ENCODE measurements at places on chromosomes 2 and 18. TPM values are rescaled to one million over a fixed set of nuclear protein-coding genes. Genes with fewer than 3 reads are reported as not detected.

The PROKR1 gene
- total RNA-seq, result 0.16 TPM

- H3K4me1 ChIP-seq, result no peaks in the 10 kb centered on the region
- DNase-seq, result no peak
- H3K36me3 ChIP-seq, result peaks cover 3% of the 10 kb centered on the region
- H3K4me3 ChIP-seq, result no peak overlapping the region
- H3K27me3 ChIP-seq, result no peaks in the 10 kb centered on the region
Observed at GRCh38 chr18:68740966-68741365, 26.1 kb upstream of the TMX3 start.

DNA sequence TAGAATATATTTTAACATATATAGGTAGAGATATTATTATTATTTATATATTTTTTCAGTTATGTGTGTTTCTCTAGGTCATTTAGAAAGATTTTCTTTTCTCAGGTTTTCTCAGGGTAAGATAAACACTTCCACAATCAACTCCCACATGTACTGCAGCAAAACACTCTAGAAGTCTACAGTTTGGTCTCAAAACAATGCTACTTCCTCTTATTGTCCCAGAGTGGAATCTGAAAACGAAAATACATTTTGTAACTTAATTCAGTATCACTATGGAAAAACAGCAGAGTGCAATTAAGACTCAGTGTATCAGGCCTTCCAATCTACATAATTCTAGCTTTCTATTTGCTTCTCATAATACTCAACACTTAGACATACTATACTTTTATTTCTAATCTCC, 190.1 kb upstream of the SLC35G4 start:
- no peak for DNase-seq
- no peaks in the 10 kb centered on the region for H3K36me3 ChIP-seq
- H3K27me3 ChIP-seq, result no peaks in the 10 kb centered on the region
- H3K4me3 ChIP-seq, result no peak overlapping the region
- H3K4me1 ChIP-seq, result no peaks in the 10 kb centered on the region

DNA sequence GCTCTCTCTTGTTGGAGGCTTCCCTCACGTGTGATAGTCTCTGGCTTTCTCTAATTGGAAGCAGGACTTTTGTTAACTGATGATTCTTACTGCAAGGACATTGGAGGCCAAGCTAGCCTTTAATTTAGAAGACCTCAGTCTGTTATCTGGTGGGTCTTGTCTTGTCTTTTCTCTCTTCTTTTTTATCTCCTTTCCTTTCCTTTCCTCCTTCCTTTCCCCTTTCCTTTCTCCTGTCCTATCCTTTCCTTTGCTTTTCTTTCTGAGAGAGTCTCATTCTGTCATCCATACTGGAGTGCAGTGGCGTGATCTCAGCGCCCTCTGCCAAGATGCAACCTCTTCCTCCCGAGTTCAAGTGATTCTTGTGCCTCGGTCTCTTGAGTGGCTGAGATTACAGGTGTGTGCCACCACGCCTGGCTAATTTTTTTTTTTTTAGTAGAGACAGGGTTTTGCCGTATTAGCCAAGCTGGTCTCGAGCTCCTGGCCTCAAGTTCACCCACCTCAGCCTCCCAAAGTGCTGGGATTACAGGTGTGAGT, 18.1 kb downstream of the CCNYL1 start:
- peaks cover 5% of the 10 kb centered on the region for H3K36me3 ChIP-seq
- peak overlapping the region; percentile 95 for H3K27ac ChIP-seq
- no peaks in the 10 kb centered on the region for H3K4me1 ChIP-seq
- no peak for DNase-seq
- H3K27me3 ChIP-seq, result no peaks in the 10 kb centered on the region

DNA sequence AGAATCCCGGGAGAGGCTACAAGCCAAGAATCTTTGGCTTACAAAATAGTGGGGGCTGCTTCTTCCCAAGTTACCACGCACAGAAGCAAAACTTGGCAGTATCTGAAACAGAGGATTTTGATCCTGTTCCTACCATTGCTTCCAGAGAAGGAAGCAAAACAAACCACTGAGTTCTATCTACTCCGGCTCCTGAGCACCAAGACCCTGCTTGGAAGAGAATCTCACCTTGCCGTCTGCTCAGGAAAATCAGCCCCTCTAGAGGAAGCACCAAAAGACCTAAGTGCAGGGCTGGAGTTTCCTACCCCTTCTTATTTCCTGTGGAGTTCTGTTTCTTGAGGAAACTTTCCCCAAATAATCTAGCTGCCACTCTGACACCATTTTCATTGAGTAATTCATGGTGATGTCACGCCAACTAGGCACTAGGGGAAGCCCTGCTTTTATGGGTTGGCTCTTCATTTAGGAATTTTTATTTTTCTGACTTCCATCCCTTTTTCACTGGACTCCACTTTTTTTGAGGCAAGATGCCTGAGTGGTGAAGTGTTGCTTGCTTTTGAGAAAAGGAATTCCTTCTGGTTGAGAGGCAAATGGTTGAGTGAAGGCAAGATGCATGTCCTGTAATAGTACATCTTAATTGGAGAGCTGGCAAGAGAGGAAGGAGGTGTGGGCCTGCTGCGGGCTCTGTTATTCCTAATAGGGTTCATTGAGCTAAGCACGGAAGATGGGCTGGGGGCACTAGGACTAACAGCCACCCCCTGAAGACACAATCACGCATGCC, 36.8 kb upstream of the EML4 start:
- H3K36me3 ChIP-seq, result no peaks in the 10 kb centered on the region
- no peak overlapping the region for H3K27ac ChIP-seq
- peaks cover 6% of the 10 kb centered on the region for H3K27me3 ChIP-seq
- no peak overlapping the region for H3K4me3 ChIP-seq
- H3K4me1 ChIP-seq, result peaks cover 31% of the 10 kb centered on the region

GRCh38 chr2:774436-774835, 97.2 kb upstream of the TMEM18 start:
- H3K4me1 ChIP-seq, result peaks cover 40% of the 10 kb centered on the region
- no peak for DNase-seq
- no peaks in the 10 kb centered on the region for H3K36me3 ChIP-seq
- no peaks in the 10 kb centered on the region for H3K27me3 ChIP-seq
- no peak overlapping the region for H3K4me3 ChIP-seq
- H3K27ac ChIP-seq, result peak overlapping the region; percentile 63

- no peaks in the 10 kb centered on the region for H3K27me3 ChIP-seq
- H3K36me3 ChIP-seq, result peaks cover 3% of the 10 kb centered on the region
Observed at GRCh38 chr18:72102412-72102811, 441.7 kb downstream of the CBLN2 start.

GRCh38 chr18:34483198-34483597, 226.9 kb upstream of the DTNA start:
- peaks cover 27% of the 10 kb centered on the region for H3K27me3 ChIP-seq
- no peak for DNase-seq
- no peak overlapping the region for H3K27ac ChIP-seq
- peaks cover 9% of the 10 kb centered on the region for H3K4me1 ChIP-seq
- H3K4me3 ChIP-seq, result no peak overlapping the region
- peaks cover 2% of the 10 kb centered on the region for H3K36me3 ChIP-seq

DNA sequence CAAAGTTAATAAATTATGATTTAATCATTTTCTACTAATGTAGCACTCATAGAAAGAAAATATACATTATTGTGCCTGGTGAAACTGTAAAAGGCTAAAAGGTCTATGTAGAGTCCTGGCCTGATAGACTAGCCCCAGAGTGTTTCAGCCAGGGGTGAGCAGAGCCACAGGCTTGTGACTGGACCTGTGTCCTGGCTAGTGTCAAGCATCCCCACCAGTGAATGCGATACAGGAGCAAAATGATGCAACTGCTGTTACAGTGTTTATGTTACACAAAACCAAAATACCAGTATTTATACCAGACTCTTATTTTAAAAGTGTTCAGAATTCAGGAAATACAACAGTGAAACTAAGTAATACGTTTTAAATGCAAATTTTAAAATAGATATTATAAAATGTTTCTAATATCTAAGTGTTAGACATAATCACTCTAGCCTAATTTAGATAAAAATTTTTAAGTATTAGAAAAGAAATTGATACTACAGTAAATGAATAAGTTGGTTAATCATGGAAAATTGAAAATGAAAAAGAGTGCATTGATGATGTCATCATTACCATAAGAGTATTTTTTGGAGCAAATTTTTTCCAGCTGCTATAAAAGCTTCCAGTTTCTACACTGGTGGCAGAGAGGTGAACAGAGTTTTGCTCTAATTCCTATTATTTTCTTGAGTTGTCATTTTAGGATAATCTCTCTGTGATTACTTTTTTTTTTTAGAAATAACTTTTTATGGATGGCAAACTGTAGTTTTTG, 6.2 kb upstream of the TSPYL6 start:
- H3K27me3 ChIP-seq, result no peaks in the 10 kb centered on the region
- H3K36me3 ChIP-seq, result peaks cover 5% of the 10 kb centered on the region
- no peak overlapping the region for H3K27ac ChIP-seq
- no peak for DNase-seq
- H3K4me1 ChIP-seq, result no peaks in the 10 kb centered on the region

- peaks cover 21% of the 10 kb centered on the region for H3K4me1 ChIP-seq
- H3K27ac ChIP-seq, result no peak within 1 kb of the TSS
- peak within 1 kb of the TSS; percentile 84 for H3K4me3 ChIP-seq
Observed at GRCh38 chr2:45009303-45009927, at the start of gene SIX2. Gene SIX2, minus strand, starts transcription at chr2:45009452. Its CDS starts 342 bp downstream, at chr2:45009110.

The TET3 gene
- total RNA-seq, result 30.3 TPM

DNA sequence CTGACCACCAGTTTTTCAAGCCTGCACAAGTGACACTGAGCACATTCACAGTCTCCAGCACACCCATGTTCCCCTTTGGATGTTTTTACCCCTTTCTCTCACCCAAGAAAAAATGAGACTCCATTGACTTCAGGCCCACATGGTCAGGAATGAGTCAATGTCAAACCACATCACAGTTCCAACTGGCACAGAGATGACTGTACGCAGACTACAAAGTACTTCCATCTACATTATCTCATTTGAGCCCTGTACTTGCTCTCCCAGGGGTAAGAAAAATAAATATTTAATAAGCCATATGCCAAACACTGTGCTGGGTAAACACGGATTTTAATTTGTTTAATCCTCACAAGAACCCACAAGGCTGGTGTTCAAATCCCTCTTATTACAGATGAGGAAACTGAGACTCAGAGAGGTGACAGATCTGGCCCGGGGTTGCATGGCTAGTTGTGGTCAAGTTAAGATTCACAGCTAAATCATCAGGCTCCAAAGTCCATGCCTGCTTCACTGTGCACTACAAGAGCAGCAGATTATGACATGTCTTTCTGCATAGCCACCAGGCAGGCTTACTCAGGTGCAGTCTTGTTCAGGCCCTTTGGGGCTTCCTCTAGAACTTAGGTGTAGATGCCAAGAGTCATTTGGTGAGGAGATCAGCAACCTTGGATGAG, 106.1 kb downstream of the TXNL1 start:
- H3K27me3 ChIP-seq, result no peaks in the 10 kb centered on the region
- DNase-seq, result no peak
- H3K27ac ChIP-seq, result no peak overlapping the region
- no peak overlapping the region for H3K4me3 ChIP-seq

The PNPT1 gene
- 34.5 TPM for total RNA-seq

DNA sequence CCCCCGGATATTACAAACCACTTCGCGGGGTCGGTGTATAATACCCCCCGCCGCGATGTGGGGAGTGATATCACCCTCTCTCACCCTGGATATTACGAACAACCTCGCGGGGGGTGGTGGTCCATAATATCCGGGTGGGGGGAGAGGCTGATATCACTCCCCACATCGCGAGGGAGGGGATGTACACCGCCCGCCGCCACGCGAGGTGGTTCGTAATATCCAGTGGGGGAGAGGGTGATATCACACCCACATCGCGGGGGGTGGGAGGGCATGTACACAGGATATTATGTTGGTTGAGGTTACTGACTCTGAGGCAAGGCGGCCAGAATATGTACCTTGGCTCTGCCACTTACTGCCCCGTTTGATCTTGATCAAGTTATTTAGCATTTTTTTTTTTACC, 14.8 kb upstream of the CWC22 start:
- DNase-seq, result no peak
- H3K36me3 ChIP-seq, result no peaks in the 10 kb centered on the region
- no peak overlapping the region for H3K27ac ChIP-seq
- H3K4me3 ChIP-seq, result no peak overlapping the region
- H3K4me1 ChIP-seq, result no peaks in the 10 kb centered on the region

DNA sequence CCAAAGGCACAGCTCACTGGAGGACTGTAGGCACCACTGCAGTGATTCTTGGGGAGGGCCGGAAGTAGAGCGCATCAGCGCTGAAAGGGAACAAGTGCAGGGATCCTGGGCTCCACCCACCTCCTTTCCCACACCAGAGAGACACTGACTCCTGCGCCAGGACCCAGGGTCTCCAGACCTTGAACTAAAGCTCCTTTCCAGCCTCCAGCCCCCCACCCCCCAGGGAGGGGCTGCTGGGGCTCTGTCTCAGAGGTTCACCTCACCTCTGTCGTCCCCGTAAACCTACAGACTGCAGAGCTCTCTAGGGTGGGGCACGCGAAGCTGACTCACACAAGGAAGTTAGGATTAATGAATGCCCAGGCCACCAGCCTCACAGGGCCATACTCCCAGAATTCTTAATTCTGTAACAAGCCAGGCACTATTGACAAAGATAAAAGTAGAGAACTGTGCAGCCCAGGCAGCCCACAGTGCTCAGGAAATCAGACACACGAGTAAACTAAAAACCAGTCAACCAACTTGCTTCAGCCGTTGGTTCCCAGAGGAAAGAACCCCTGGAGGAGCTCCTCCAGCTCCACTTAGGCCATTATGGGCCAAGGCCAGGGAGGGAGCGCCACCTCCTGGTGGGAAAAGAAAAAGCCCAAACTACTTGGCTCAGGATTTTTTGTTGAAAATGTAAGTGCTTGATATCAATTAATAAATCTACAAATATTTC, 45.1 kb upstream of the ACAA2 start:
- H3K4me1 ChIP-seq, result no peaks in the 10 kb centered on the region
- H3K4me3 ChIP-seq, result no peak overlapping the region
- no peaks in the 10 kb centered on the region for H3K27me3 ChIP-seq
- no peak overlapping the region for H3K27ac ChIP-seq
- no peaks in the 10 kb centered on the region for H3K36me3 ChIP-seq
- peak; percentile 81 for DNase-seq

DNA sequence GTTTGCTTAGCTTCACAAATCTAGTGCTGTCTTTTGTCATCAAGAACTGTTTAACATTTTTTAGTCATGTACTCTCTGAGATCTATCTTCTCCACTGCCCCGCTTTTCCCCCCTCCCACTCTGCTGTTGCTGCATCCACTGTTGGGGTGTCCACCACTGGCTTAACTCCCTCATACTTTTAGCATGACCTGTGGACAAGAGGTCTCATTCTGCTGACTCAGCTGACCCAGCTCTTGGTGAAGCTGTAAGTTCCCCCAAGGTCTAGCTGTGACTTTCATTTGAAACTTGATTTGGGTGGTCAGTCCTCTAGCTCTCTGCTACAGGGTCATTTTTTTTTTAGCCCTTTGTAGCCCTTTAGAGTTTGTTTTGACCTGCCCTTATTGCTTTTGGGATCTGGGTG, 427.2 kb downstream of the PLCL1 start:
- peaks cover 21% of the 10 kb centered on the region for H3K4me1 ChIP-seq
- H3K27ac ChIP-seq, result peak overlapping the region; percentile 23
- H3K27me3 ChIP-seq, result no peaks in the 10 kb centered on the region
- H3K36me3 ChIP-seq, result no peaks in the 10 kb centered on the region
- H3K4me3 ChIP-seq, result no peak overlapping the region

DNA sequence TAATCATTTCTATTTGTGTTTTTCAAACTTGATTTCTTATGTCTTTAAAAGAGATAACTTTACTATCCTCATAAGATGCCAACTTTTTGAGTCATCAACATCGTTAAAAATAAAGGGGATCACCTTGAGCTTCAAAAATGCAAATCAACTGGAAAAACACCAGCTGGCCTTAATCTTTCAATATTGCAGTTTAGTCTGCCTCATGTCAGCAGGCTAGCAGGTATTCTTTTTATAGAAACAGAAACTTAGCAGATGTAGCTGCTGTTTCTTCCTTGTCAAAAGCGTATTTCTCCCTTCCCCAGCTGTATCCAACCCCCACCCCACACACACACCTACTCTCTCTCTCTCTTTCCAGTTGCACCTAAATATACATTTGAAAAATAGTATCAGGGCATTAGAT, 154.1 kb upstream of the ZNF804A start:
- H3K4me3 ChIP-seq, result no peak overlapping the region
- DNase-seq, result no peak
- H3K27me3 ChIP-seq, result no peaks in the 10 kb centered on the region
- no peaks in the 10 kb centered on the region for H3K36me3 ChIP-seq
- H3K27ac ChIP-seq, result no peak overlapping the region

The PCARE gene
- not detected for total RNA-seq
